Pons (tissue), 1 donor: ENCODE measurements at places on chromosomes 12 and 14.

DNA sequence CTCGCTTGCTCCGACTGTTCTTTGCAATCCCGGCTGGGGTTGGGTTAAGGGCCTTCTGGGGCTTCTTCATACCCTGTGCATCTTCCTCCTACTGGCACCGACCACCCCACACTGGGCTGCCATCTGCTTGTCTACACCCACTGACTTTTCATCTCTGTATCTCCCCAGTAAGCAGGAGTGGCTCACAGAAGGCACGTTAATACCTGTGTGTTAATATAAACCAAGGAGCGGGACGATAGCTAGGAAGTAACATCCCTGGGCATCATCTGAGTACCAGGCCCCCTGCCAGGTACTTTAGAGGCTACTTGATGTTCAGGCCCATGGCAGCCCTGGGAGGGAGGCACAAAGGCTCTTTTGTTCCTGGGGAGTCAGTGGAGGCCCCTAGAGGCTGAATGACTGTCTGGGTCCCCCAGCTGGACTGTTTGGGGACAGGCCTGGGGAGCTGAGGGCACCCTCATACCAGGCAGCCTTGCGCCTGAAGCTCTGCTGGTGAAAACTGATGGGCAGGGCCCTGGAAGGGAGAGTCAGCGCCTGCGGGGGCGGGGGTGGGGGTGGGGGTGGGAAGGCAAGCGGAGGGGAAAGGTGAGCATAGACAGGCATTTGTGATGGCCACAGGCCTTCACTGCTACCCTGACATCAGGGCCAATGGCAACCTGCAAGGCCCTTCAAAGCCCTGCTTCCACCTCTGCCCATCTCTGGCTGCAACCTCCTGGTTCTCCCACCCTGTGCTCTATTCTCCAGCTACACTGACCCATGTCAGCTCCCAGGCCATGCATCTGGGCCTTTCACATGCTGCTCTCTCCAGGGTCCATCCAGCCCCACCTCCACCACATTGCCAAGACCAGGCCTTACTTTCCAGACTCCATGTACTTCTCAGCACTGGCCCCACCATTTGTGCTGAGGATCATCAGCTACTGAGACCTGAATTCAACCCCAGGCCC, 34.2 kb upstream of the DEGS2 start:
- peak; percentile 86 for DNase-seq

DNA sequence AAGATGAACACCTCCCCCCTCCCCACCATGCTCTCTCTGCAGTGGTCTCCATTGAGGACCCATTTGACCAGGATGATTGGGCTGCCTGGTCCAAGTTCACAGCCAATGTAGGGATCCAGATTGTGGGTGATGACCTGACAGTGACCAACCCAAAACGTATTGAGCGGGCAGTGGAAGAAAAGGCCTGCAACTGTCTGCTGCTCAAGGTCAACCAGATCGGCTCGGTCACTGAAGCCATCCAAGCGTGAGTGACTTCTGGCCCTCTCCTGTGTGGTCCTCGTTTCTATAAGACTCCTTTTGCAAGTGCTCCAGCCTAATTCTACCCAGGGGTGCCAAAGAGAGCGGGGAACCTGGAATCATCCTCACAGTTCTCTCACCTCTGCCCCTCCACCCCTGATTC, 6.2 kb upstream of the ATN1 start:
- DNase-seq = no peak

- DNase-seq = no peak
These were observed 242.7 kb downstream of the BCL11B start for GRCh38 chr14:99029145-99029915.

- DNase-seq = no peak
These were observed 51.6 kb upstream of the PMCH start for GRCh38 chr12:102249079-102249841.

- DNase-seq = peak; percentile 96
These were observed 18.2 kb upstream of the RNASE12 start for GRCh38 chr14:20609215-20610001.

GRCh38 chr14:66254038-66254437, 232.1 kb upstream of the CCDC196 start:
- no peak for DNase-seq

- DNase-seq = no peak
These were observed 1.5 kb upstream of the BEGAIN start for GRCh38 chr14:100588671-100589070.
